Non-pigmented ciliary epithelial cell (primary cell): ENCODE measurements at places on chromosomes 16 and 17.
A peak's percentile ranks its signal among the peaks of the same experiment; 100 is the strongest.

DNA sequence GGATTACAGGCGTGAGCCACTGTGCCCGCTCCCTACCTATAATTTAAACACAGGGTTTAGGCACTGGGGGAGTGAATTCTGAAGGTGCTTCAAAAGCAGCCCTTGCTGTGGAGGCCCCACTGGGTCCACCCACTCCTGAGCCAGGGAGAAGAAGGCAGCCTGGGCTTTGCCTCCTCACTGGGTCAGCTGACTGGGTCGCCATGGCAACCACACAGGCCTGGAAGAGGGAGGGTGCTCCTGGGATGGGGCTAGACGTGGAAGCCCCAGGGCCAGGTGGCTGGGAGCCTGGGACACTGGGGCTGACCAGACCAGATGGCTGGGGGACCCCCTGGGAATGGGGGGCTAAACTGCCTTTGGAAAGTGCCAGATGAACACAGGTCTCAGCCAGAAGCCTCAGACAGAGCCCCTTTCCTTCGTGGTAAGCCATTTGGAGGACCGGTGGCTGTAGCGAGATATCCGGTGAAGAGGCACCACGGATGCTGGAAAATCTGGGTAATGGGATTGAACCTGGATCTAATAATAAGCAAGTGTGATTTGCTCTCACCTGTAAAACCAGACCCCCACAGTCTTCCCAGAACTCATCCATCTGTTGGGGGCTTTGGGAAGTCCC, 32.9 kb downstream of the TRARG1 start:
- no peak for DNase-seq

GRCh38 chr17:32191306-32191705, 49.0 kb downstream of the RHOT1 start:
- no peak for DNase-seq

DNA sequence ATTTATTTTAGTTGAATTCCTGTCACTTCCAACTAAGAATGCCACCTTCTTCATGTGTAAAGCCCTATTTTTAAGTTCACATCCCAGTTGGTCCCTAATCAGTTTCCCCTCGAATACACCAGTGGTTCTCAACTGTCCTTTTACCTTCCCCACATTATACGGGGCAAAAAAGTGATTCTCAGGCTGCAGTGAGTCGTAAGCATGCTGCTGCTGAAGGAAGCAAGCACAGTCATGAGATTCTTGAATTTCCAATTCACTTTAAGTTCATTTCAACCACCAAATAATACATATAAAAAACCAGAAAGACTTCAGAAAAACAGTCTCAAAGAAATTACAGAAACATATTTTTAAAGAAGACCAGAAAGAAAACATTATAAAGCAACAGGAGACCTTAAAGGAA, 47.9 kb downstream of the UBE2G1 start:
- no peak for DNase-seq

- DNase-seq: no peak
Measured at GRCh38 chr16:56324406-56324805, 100.9 kb downstream of the AMFR start.

- DNase-seq: no peak
Measured at GRCh38 chr16:86577314-86577971, 906 bp upstream of the FOXL1 start.

GRCh38 chr16:50247123-50247905, 19.0 kb upstream of the ADCY7 start:
- DNase-seq: no peak

GRCh38 chr16:46947900-46948547, 25.4 kb downstream of the DNAJA2 start:
- peak; percentile 13 for DNase-seq

GRCh38 chr17:29559640-29560039, 7.2 kb downstream of the ABHD15 start:
- DNase-seq: no peak

DNA sequence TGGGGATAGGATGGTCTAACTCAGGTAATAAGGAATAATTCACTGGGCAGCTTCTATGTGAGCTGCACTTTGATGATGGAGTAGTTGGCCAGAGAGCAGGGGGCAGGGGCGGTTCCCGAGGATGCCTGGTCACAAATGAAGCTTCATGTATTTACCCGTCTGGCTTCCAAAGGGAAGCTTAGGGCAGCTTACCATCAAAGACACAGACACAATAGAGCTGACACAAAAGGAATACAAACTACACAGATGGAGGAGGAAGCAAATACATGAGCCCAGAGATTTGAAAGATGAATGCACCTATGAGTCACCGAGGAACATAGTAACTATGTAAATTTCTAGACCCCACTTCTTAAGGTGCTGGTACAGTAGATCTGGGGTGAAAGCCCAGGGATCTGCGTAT, 8.7 kb upstream of the EMP2 start:
- no peak for DNase-seq

DNA sequence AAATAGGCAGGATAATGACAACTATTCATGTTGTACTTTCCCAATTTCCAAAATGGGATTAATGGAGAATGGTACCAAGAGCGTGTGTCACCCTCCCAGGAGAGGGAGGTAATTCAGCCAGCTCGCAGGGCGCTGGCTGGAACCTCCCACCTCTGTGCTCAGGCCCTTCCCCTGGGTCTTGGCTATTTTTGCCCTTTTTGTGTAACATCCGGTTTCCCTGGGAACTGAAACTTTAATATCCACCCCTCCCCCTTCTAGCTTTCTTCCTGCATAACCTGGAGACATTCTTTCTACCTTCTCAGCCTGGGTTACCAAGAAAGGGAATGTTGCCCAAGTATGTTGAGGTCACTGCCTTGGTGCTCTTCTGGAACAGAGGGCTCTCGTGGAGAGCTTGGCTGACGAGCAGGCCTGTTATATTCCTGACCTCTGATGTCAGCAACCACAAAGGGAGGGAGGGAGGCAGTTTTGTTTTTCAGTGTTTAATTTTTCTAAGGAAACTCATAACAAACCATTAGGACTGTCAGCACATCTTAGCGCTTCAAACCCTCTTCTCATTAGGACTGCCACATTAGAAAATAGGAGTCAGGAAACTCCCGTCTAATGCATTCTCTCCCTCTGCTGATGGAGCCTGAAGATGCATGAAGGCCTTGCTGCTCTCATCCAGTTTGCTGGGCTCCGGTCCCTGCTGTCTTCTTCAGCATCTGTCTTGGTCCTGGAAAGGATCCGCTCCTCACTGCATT, 25.6 kb downstream of the ITGB3 start:
- peak; percentile 93 for DNase-seq

- no peak for DNase-seq
Measured at GRCh38 chr17:17842111-17842876, 5.5 kb upstream of the SREBF1 start.

DNA sequence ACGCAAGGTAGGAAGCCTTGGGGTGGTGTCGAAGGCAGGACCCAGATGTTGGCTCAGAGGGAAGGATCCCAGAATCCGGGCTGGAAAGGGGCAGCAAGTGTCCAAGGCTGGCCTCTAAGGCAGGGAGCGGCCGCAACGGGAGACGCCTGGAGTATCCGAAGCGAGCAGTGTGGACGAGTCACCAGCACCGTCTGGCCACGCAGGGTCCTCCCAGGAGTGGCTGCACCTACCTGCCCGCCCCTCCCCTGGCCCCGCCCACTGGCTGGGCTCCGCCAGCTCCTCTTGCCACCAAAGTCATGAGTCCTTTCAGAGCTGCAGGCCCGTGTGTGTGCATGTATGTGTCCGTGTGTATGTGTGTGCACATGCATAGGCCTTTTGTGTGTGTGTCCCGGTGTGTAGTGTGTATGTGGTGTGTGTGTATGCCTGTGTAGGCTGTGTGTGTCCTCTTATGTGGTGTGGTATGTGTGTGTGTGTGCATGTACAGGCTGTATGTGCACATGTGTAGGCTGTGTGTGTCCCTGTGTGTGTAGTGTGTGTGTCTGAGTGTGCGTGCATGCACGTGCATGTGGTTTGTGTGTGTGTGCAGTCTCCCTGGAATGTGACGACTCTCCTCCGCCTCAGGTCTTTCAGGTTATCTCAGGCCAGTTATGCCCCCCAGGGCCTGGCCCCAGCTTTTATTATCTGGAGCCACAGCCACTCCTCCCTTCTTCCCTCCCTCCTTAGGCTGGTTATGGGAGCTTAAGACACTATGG, at the start of gene PRSS8:
TSS of gene PRSS8 (minus strand) at position 193 of the 752 bp plus-strand sequence. CDS start 229 bp downstream, outside the sequence.
- DNase-seq: no peak

DNA sequence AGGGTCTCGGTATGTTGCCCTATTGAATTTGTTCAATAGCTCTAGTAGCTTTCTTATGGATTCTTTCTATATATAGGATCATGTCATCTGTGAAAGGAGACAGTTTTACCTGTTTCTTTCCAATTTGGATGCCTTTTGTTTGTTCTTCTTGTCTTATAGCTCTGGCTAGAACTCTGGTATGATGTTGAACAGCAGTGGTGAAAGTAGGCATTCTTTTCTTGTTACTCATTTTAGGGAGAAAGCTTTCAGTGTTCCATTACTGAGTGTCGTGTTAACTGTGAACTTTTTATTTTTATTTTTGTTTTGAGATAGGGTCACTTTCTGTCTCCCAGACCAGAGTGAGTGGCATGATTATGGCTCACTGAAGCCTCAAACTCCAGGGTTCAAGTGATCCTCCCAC, 21.2 kb downstream of the EFCAB5 start:
- no peak for DNase-seq

DNA sequence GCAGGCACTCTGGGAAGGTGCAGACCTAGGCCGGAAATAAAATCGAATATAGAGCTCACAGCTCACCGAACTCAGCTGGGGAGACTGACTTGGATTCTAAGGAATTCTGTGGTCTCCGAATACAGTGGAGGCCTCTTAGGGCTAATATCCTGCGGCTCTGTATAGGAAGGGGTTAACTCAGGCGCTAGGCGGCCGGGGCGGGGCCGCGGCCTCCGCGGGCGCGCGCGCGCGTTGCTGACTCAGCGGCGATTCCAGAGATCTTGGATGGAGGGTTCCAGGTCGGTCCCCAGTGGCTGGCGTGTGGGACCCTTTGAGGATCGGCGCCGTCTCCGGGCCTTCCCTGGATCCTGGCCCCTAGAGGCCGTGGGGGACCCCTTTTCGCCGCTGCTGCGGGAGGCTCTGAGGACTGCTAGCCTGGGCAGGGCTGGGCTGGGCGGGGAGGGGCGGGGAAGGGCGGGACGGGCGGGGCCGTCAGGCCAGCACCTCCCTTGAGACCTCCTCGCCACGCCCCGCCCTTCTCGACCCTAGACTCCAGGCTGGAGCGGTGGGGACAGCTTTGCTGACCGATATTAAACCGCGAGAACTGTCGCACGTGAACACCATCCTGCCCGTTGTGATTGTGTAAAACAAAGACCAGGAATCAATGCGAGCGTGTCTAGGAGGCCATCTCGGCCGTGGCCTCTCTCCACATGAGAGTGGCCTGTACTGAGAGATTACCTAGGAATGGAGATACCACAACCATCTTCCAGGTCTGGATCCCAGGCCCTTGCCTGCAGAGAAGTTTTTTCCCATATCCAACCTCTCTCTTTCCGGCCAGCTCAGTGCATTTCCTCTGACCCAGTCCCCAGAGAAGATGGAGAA, 1.4 kb upstream of the PLEKHH3 start:
- no peak for DNase-seq

DNA sequence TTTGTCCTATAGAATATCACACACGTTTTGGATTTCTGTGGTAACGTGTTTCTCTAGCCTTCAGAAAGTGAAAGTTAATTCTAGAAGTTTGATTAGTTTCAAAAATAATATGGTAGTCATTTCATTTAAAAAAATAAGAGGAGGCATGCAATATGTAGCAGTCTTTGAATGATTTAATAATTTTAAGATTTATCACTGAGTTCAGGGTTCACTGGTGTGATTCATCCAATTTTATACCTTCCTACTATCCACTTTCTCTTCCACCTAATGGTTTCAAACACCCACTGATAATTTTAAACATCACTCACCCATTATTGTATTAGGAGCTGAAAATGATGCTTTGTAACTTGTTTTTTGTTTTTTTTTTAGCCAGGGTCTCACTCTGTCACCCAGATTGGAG, 42.3 kb downstream of the CMC2 start:
- no peak for DNase-seq

GRCh38 chr16:51445250-51445649, 294.2 kb upstream of the SALL1 start:
- no peak for DNase-seq

DNA sequence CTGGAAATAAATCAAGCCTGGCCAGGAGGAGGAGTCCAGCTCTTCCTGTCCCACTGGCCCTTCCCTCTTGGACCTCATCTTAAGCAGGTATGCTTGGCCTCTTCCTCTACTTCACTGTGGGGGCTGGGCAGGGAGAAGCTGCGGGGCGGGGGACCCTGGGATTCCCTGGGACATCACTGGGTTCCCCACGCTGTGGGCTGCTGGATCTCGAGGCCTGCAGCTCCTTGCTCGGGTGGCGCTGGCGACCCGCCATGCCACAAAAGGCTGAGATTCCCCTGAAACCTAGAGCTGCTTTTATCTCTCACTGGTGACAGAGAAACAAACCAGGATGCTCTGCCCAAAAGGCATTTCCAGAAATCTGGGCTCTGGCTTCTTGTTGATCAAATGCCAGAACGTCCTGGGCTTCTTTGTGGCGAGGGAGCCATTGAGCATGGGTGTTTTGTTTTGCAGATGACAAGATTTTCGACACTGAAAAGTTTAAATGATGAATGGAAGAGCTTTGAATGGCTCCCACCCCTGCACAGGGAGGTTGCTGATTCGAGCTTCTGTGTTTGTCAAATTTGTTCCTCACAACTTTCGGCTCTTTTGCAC, 8.6 kb upstream of the PGS1 start:
- no peak for DNase-seq

DNA sequence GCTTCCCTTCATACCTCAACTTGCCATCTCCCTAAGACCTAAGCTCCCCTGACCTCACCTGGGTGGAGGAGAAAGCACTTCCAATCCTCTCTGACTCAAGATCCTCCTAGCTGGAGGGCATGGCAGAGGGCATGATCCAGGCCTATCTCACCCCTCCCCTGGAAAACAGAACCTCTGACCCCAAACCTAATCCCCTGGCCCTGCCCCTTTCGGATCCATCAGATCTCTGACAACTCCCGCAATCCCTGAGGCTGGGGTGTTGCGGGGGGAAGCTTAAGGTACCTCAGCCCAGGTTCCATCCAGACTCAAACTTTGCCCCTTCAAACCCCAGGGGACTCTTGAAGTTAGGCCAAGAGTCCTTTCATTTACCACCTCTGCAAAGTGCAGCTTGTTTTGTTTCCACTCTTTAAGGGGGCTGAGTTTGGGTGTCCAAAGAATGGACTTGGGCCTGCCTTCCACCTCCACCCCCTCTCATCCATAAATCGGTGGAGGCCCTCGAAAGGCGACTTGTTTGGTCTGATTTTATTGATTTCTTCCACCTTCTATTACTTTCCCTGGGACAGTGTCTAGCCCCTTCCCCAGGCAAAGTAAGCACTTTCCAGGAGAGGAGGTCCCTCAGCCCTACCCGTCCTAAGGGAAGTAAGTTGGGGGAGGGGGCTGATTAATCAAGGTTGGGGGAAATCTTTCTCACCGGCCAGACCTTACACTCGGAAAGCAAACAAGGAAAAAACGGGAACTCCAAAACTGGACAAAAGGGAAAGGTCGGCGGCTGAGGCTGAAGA, 2.6 kb downstream of the EPOP start:
- DNase-seq: no peak

GRCh38 chr17:72422204-72422504, 301.3 kb downstream of the SOX9 start:
- no peak for DNase-seq
